ENCODE measurements at places on chromosomes 1 and 21. TPM values are rescaled to one million over a fixed set of nuclear protein-coding genes. Genes with fewer than 3 reads are reported as not detected.

LENEP gene
- not detected for polyA plus RNA-seq

CNKSR1 gene
- 13.7 TPM for polyA plus RNA-seq

TNNI3K gene
- 1.7 TPM for polyA plus RNA-seq

CYP2J2 gene
- 0.71 TPM for polyA plus RNA-seq

CRNN gene
- 0.36 TPM for polyA plus RNA-seq

FYB2 gene
- polyA plus RNA-seq: 0.49 TPM

CD247 gene
- 0.79 TPM for polyA plus RNA-seq

NBPF4 gene
- polyA plus RNA-seq: not detected

ADORA3 gene
- polyA plus RNA-seq: 5.5 TPM

CNN3 gene
- polyA plus RNA-seq: 151 TPM

SLAMF7 gene
- 0.65 TPM for polyA plus RNA-seq

PGLYRP4 gene
- not detected for polyA plus RNA-seq

HLX gene
- polyA plus RNA-seq: 21.1 TPM

ANGPTL7 gene
- polyA plus RNA-seq: 0.45 TPM

CLCNKA gene
- 0.22 TPM for polyA plus RNA-seq

ANGPTL3 gene
- polyA plus RNA-seq: 0.05 TPM

RSPH1 gene
- polyA plus RNA-seq: 0.13 TPM

PRELP gene
- 69.6 TPM for polyA plus RNA-seq

MLLT11 gene
- polyA plus RNA-seq: 1.8 TPM

TPTE gene
- polyA plus RNA-seq: not detected

TMEM240 gene
- 0.85 TPM for polyA plus RNA-seq

All from adipose tissue (tissue), 3 donors.